ENCODE measurements at places on chromosomes 12 and 14.

- no peak for DNase-seq
Observed at GRCh38 chr14:98374136-98374535, 897.9 kb downstream of the BCL11B start.

DNA sequence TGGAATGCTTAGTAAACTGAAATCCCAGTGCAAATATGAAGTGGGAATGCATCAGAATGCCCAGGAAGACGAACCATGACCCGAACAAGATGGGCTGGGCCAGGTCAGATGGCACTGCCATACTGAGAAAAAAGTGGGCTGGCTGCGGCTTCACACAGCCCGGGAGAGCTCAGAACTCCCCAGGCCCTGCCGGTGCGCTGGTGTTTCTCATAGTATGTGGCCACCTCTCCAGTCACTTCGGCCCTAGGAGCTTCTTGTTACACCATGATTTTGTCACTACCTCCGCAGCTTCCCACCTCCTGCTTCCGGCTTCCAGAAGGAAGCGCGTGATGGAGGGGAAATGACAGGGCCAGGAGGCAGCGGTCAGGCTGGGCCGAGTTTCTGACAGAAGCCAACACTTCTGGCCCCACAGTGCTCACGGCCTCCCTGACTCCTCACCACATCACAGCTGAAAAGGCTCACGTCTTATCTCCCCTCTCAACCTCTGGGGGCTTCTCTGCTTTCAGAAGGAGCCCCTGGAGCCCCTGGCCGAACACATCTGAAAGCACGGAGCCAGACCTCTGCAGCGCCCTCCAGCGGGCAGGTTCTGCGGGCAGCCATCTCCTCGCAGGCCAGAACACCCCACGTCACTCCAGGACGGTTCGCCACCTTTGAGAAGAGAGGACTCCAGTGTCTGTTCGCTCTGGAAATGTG lies 30.7 kb downstream of the DAD1 start:
- DNase-seq: no peak

- peak; percentile 21 for DNase-seq
Observed at GRCh38 chr12:46124132-46124847, 133.9 kb upstream of the SCAF11 start.

DNA sequence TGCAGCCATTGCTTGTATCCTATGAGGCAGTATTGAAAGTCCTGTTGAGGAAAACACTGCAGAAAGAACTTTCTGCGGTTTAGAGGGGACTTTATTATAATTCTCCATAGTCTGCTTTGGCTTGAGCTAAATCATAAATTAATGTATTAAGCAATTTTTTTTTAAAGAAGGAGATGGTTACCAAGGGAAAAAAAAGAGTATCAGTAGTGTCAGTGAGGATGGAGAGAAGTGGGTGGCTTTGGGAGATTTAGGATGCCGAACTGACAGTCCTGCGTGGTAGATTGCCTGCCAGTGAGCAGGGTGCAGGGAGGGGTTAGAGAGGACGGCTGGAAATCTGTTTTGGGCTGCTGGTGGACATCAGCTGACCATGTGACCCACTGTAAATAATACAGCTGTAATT lies 96.8 kb downstream of the MYRFL start:
- DNase-seq: no peak

- DNase-seq: no peak
Observed at GRCh38 chr12:4047421-4047820, 174.2 kb upstream of the PARP11 start.

GRCh38 chr14:58656671-58657411 lies 19.1 kb downstream of the DACT1 start:
- no peak for DNase-seq

GRCh38 chr12:14573118-14573517 lies 5.4 kb upstream of the PLBD1 start:
- DNase-seq: no peak

DNA sequence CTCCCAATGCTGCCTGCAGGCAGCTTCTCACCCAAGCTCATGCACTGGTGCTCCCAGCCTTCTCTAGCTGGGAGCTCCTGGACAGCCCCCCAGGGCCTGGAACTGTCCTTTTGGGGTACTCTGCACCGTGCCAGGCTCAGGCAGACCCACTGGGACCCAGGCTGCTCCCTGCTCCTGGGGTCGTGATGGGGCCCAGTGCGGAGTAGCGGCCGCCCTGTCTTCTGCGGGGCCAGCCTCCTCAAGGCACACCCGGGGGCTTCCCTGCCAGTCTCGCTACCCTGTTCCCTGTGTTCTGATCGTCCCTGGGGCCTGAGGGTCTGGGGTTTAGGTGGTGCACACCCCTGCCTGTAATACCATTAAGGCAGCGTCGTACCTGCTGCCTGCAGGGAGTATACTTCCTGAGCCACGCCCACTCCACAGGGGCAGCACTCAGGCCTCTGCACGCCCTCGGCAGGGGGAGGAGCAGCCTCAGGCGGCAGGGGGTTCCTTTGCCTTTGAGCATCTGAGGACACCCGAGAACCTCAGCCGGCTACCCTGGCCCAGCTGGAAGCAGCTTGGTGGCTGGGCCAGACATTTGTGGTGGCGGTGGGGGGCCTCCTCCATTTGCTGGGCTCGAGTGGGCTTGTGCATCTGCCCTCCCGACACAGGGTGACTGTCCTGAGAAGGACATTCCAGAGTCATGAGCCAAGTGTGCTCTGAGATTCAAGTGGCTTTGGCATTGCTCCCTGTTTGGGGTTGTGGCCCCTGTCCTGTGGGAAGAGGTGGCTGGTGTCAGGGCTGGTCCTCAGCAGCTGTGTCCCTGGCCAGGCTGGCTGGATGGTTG lies 9.2 kb upstream of the CRIP2 start:
- DNase-seq: peak; percentile 54

DNA sequence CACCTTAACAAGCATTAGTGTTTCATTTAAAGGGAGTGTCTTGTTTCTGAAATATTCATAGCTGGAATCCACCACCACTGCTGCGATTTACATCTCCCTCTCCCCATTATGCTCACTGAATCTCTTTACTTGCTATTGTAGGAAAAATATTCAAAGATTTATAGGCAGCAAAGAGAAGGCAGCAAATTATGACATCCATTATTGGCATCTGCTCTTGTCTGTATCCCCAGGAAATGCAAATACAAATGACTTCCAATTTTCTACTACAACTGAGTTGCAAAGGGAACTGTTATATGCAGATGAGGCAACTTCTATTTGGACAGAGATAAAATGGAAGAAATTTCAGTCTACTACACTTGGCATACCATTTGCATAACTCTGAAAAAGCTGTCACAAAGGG lies 88.4 kb upstream of the PRKD1 start:
- DNase-seq: peak; percentile 19

- DNase-seq: no peak
Observed at GRCh38 chr12:113060336-113060960, 3.9 kb downstream of the DTX1 start.

- DNase-seq: peak; percentile 52
Observed at GRCh38 chr14:93946104-93946503, 19.0 kb downstream of the FAM181A start.

DNA sequence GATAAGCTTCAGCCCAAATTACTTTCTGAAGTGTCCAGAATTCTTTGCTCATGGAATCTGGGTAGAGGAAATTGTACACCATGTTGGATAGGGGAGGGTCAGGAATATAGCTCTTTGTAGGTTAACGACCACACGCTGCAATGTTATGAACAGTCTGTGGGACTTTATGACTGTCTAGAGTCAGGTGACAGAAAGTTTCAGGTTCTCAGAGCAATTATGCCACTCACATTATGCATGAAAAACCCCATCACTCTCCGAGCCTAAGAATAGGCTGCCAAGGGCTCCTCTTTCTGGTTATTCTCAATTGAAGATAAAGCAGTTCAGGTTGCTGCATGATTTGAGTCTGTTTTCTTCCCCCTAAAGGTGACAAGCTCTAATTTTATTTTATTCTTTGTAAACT lies 430.9 kb downstream of the ATP23 start:
- DNase-seq: no peak

All from EH (cell line).